ENCODE measurements at places on chromosomes 16 and 17.
A peak's percentile ranks its signal among the peaks of the same experiment; 100 is the strongest.

GRCh38 chr17:74220946-74221818 is 7.8 kb downstream of the TTYH2 start:
- no peak for DNase-seq

DNA sequence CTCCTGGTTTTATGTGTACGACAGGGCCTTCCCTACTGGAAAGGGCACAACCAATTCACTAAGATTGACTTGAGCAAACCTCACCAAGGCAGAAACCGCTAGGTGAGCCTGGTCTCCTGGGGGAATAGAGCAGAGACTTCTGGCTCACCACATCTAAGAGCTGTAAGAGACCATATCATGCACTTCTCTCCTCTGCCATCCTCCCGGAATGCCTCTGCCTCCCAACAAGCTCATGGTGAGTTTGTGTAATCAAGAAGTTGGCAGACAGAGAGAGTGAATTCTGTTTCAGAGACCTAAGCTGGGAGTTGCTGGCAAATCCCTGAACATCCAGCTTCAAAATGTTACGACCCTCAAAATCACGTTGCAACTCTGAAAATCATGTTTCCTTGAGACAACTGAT is 154.8 kb downstream of the SLC39A11 start:
- DNase-seq, result no peak

DNA sequence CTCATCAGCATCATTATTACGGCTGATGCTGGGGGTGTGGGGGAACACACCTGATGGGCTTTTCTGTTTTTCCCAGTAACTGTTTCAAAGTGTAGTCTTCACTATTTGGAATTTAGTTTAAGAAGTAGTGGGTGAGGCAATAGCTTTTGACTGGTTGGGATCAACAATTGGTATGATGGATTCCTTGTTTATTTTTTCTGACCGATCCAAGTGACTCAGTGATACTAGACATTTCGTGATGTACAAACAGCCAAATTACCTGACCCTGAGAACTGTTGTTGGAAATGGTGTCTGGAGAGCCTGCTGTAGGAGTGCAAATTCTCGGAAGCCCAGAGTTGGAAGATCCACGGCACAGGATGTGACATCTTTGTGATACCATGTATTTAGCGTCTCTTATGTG is 204.2 kb downstream of the PRKCA start:
- no peak for DNase-seq

DNA sequence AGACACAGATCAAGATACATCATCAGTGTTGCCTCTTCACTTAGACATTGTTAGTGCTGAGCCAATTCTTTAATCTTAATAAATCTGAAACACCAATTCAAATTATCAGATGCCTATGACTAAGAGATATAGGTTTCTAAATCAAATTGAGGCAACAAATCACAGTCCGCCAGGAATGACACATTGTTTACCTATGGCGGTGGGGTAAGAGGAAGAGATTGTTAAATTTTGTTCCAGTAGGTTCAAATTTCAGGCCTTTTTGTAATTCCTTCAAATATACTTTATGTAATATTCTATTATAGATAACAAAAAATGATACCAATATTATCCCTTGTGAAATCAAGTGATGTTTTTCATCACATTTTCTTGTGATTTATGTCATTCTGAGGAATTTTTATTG is 145.9 kb downstream of the CDH8 start:
- DNase-seq, result no peak

DNA sequence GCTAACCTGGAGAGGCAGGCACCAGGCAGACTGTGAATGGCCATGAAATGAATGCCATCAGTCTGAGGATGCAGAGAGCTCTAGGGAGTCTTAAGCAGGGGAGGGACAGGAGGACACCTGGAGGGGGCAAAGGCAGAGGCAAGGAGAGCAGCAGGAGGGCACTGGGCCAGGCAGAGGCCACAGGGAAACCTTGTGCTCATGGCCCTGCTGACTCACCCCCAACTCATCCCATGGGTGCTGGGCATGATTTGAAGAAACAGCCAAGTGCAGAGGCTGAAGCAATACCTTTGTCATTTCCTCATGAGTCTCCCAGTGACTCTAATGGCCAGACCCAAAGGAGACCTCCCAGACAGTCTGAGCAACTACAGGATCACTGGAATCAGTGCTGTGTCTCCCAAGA is 141.4 kb downstream of the TMEM132E start:
- DNase-seq, result no peak

GRCh38 chr17:80740141-80740540 is 195.5 kb downstream of the RPTOR start:
- peak; percentile 20 for DNase-seq

- DNase-seq, result peak; percentile 27
Observed at GRCh38 chr17:41153856-41154255, 4.2 kb upstream of the KRTAP4-5 start.

DNA sequence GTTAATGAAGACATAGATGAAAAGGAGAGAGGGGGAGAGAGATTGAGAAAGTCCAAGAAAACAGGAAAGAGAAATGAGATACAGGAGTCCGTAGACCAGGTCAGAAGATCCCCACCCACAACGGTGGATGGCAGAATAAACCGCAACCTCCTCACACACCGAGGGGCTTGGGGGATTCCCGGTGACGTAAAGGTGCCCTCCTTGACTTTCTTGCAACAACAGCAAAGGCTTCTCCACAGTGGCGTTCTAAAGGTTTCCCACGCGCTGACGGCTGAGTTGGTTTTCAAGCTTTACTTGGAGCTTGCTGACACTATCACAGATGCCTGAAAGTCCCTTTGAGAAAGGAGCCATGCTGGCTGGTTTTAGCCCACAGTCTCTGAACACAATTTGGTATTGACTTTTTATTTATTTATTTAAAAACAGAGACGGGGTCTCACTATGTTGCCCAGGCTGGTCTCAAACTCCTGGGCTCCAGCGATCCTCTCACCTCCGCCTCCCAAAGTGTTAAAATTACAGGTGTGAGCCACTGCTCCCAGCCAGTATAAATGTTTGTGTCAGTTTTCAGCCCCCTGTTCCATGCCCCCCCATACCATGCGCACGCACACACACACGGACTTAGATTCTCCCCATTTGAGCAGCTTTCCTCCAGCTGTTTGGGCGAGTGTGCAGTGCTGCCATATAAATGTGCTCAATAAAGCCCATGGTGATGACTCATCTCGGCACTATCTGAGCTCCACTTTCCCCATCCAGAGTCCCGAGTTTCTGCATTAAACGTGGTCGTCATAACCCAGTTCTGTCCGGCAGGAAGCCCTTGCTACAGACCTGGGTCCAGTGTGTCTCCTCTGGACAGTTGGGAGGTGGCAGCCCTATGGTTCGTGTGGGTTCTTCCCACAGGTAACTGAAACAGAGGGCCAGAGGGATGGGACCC is 33.0 kb upstream of the SEC14L1 start:
- no peak for DNase-seq

Data from suppressor macrophage treated with lipopolysaccharide for 1 hour (primary cell).